ENCODE measurements at places on chromosomes 3 and 15. TPM values are rescaled to one million over a fixed set of nuclear protein-coding genes. Genes with fewer than 3 reads are reported as not detected.

FEZF2 gene
- total RNA-seq: not detected

GOLGB1 gene
- 57.1 TPM for total RNA-seq

ZIC4 gene
- not detected for total RNA-seq

MORC1 gene
- not detected for total RNA-seq

DPH6 gene
- 27.6 TPM for total RNA-seq

TCAIM gene
- total RNA-seq: 20.6 TPM
